ENCODE measurements at places on chromosomes 12 and 14.

DNA sequence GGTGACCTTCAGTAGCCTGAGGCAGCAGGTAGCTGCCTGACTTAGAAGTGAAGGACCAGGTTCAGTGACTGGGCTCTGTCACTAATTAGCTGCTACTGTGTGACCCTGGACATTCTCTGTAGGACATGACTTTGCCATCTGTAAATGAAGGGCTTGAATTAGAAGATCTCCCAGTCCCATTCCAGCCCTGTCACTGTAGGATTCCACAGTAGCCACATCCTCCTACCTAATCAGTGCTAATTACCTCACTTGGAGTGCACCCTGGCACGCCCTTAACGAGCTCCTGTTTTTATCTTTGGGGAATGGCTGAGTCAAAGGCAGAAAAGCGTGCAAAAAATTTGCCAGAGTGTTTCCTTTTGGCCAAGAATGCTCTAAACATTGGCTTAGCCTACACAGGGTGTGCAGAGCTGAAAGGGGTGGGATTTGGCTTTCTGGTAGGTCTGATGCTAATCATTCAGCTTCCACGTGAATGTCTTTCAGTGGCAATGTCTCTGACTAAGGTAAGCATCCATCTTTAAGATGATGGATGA, 6.8 kb downstream of the NTF3 start:
- no peak for DNase-seq

GRCh38 chr12:116053479-116054200, 223.9 kb downstream of the MED13L start:
- no peak for DNase-seq

DNA sequence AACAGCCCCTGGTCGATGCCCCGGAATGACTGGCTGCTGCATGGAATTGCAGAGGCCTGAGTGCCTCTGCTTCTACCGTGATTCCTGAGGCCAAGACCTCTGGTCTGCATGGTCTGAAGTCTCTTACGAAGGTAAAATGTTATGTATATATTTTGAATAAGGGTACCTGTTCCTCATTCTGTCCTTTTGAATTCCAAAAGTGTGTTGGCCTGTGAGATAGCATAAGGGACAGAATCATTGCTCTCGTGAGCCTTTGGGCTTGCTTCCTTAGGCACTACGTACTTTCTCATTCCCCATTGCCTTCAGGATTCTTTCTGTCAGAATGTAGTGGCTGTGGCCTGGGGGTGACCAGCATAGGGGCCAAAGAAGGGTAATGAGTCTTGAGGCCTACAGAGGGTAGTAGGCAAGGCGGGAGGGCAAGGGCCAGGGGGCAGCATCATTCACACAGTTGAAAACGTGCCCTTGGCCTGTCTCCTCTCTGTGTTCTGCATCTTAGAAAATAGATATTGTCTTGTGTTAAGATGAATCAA, 19.5 kb downstream of the TRAF3 start:
- DNase-seq, result no peak

- DNase-seq, result no peak
Measured at GRCh38 chr12:65955452-65955851, 131.2 kb downstream of the HMGA2 start.

DNA sequence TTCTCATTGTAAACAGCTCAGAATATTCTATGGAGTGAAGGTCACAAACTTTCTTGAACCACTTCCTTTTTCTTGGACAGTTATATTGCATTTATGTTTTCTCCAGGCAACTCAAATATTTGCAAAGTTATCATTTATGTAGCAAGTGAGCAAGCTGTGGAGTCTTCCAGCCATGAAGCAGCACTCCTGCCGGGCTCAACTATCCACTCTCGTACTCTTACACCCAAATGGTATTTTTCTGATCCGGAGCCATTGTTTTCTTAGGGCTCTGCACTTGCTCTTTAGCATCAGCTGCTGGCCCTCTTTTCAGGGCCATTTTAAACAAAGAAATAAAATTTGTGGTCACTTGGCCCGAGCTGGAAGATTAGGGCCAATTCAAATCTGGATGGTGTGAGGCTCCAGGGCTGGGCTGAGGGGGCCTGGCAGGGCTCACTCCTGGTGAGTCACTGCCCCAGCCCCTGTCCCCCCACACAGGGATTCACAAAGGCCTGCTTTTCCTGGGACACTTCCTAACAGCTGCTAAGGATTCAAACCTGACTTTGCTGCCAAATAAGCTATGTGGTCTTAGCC, 19.7 kb downstream of the SYNE3 start:
- no peak for DNase-seq

GRCh38 chr14:102084931-102085330, 1.9 kb downstream of the HSP90AA1 start:
- no peak for DNase-seq

DNA sequence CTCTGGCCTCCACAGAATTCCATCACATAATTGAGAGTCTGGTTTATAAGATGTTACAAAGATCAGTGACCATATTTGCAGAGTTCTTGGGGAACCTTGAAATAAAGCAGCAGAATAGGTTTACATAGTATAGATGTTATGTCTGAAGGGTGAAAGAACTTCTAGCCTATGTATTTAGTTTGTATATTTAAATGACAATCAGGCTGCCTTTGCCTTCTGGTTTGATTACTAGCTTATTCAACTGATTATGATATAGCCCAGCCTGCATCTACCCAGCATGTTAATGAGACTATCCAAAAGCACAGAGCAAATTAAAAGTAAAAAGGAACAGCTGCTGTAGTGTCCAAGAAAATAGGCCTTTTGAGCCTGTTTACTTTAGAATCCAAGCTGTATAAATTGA, 85.3 kb downstream of the APAF1 start:
- DNase-seq, result no peak

DNA sequence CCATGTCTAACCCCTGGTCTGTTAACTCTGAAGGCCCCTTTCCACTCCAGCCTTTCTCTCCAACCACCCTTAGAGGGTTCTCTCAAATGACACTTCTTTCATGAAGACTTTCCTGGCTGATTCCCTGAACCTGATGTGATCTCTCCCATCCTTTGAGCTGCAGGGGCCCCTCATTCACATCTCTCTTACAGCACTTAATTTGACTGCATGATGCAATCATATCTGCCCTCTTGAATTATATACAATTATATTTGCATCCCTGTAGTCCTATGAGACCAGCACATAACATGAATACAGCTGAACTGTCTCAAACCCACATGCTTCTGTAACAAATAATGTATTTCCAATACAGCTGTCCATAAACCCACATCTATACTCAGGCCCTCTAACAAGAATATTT, 56.4 kb downstream of the PPP2R5E start:
- no peak for DNase-seq

GRCh38 chr12:88375306-88376305, 204.7 kb downstream of the KITLG start:
- DNase-seq, result no peak

DNA sequence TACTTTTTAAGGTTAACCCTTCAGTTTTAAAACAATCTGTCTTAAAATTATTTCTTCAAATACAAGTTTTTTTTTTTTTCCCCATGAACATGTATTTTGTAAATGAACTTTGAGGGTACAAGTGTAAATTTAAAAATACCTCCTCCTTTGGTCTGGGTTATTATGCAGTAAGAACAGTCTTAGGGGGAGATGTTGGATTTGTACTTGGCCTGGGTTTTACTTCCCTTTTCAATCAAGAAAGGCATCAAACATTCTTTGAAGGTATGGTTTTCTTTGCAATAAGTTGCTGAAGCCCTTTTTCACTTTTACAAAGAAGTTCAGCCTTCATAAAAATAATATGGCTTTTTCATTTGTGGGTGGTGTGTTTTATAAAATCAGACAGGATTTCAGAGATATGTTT, 20.5 kb downstream of the WBP11 start:
- DNase-seq, result no peak

GRCh38 chr14:99874306-99874705, 81.1 kb downstream of the EML1 start:
- DNase-seq, result no peak

All from NCI-H2081 (cell line).